Pericardium fibroblast (primary cell): ENCODE measurements at places on chromosomes 16 and 17. TPM values are rescaled to one million over a fixed set of nuclear protein-coding genes. Genes with fewer than 3 reads are reported as not detected.

CCDC200 gene
- total RNA-seq = not detected in 2 replicates

FAM20A gene
- total RNA-seq = 5.3 and 36.1 TPM in 2 replicates

GP1BA gene
- total RNA-seq = not detected in 2 replicates

AOC2 gene
- total RNA-seq = 0.12 and 0.17 TPM in 2 replicates

ABI3 gene
- 2.3 and 2.6 TPM in 2 replicates for total RNA-seq

CORO1A gene
- total RNA-seq = 0.43 and 4.2 TPM in 2 replicates

CTRB1 gene
- total RNA-seq = not detected in 2 replicates

GSG1L gene
- total RNA-seq = not detected in 2 replicates

APOBR gene
- not detected in 2 replicates for total RNA-seq

PPY gene
- not detected in 2 replicates for total RNA-seq

KRTAP17-1 gene
- not detected in 2 replicates for total RNA-seq

MMP15 gene
- 5.3 and 8.1 TPM in 2 replicates for total RNA-seq

LRRC36 gene
- not detected in 2 replicates for total RNA-seq

KRT40 gene
- not detected in 2 replicates for total RNA-seq

PPM1E gene
- 0.23 and 0.43 TPM in 2 replicates for total RNA-seq

HS3ST3A1 gene
- 3.9 and 20.0 TPM in 2 replicates for total RNA-seq

TNFSF13 gene
- total RNA-seq = 2.1 and 3.6 TPM in 2 replicates

VPS25 gene
- 68.3 and 71.2 TPM in 2 replicates for total RNA-seq

UMOD gene
- total RNA-seq = not detected in 2 replicates

SLC52A1 gene
- not detected in 2 replicates for total RNA-seq

HOXB5 gene
- 0.12 and 0.43 TPM in 2 replicates for total RNA-seq

KRT16 gene
- total RNA-seq = 0.17 TPM in 1 of 2 replicates, not detected in the other

SLC22A31 gene
- 1.1 TPM in 1 of 2 replicates, not detected in the other for total RNA-seq

CCDC92B gene
- total RNA-seq = not detected in 2 replicates

LGALS9B gene
- not detected in 2 replicates for total RNA-seq
